ENCODE measurements at places on chromosomes 1 and 21.
A peak's percentile ranks its signal among the peaks of the same experiment; 100 is the strongest.

DNA sequence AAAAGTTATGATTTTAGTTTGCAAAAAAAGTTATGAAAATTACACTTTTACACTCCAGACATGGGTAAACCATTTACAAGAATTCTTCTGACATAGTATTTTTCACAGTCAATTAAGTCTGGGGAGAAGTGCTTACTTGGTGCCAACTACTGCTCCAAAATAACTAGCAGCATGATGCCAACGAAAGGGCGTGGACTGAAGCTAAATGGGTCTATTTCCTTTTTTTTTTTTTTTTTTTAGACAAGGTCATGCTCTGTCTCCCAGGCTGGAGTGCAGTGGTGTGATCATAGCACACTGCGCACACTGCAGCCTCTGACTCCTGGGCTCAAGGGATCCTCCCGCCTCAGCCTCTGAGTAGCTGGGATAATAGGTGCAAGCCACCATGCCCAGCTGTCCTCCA lies 43.2 kb downstream of the FMO4 start:
- DNase-seq = no peak

DNA sequence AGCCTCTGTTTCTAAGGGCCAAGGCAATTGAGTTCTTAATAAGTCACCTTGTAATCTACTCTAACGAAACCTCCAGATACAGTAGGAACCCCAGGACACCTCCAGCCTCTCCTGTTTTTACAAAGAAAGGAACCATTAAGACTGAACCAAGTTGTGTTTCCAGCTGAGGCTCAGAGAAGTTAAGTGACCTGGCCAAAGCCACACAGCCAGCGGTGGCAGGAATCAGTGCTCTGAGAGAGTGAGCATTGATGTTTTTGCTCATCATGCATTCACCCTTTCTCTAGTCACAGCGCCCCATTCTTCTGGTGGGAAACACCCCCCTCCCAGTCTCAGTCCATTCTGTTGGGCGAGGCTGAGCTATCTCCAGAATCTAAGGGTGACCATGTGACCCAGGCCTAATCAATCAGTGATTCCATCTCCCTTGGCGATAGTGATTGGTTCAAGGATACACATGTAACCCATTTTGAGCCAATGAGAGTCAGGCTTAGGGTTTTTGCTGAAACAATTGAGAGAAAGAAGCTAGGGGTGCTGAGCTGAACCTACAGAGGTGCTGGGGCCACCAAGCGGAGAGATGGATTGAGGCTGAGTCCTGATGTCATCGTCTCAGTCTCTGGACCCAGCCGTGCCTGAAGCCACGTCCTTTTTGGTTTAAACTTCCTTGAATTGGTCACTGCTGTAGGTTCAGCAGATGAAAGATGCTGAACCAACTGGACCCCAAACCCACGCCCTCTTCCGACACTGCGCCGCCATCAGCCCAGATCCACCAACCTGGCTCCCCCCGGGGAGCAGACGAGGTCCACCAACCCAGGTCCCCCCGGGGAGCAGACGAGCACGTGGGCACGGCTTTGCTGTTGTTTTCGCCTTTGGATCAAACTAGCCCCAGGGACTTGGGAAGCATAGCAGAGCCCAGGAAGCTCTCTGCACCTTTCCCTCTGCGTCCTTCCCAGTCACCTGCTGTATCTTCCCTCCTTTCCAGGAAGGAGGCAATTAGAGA lies 28.0 kb upstream of the RERE start:
- no peak for DNase-seq

DNA sequence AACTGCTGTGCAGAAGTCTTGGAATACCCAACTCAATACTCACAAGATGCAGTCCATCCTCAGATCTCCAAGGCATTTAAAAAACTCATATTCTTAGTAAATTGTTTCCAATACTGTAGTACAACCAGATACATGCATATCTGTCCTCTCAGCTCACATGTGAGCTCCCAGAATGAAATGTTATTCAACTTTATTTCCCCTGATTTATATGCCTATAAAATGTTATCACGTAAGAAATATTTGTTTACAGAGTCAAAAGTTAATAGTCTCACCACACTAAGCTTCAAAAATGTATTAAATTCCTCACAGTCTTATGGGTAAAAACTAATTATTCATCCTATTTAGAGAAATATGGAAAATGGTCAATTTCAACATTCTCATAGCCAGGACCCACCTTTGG lies 56.6 kb downstream of the LTN1 start:
- DNase-seq = no peak

DNA sequence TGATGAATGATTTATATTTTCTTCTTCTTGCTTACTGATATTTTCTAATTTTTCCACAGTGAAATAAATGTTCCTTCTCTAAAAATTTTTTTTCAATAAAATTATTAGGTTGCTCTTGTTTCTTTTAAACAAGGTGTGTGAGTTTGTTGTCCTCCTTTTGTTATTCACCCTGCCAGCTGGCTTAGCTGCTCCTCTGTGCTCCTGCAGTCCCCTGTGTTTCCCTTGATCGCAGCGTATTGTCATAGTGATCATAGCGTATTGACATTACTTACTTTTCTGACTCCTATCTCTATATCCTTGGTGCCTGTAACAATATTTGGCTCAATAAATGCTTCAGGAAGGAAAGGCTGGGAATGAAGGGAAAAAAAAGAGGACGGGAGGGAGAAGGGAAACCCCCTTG lies 24.9 kb upstream of the PODN start:
- no peak for DNase-seq

DNA sequence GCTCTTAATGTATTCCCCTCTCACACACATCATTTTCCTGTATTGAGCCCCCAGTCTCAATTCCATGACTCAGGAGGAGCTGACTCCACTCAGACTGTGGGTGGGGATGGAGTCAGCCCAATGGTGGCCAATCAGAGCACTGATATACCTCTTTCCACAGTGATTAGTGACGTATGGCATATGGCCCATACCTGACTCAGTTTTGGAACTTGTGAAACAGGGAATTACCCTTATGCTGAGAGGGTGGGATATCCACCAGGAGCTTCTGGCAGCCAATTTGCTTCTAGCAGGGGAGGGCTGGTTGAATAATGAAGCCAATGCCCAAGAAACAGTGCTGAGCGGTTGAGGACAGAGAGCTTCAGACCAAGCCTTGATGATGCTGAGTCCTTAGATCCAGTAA lies 86.4 kb upstream of the SPATA6 start:
- no peak for DNase-seq

- DNase-seq = no peak
These were observed 98.8 kb downstream of the RASAL2 start for GRCh38 chr1:178192686-178193085.

DNA sequence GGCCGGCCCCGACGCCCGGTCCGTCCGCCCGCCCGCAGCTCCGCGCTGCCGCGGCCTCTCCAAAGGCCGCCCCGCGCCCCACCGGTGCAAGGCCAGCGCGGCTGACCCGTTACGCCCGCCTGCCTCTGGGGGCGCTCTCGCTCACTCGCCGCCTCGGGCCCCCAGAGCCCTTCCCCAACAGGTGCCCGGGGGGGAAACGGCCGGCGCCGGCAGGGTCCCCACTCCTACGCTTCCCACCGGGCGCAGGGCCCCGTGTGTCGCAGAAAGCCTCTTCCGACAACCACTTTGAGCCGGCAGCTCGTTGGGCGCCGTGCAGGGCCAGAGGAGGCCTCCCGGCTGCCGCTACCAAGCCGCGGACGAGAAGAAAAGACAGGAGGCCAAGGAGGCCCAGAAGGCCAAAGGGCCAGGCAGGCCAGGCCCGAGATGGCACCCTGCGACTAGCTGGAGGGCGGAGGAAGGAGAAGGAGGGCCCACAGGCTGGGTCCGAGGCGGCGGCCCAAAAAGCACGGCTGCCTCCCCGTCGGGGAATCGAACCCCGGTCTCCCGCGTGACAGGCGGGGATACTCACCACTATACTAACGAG lies 64.9 kb upstream of the FCGR2A start:
- DNase-seq = peak; percentile 8

DNA sequence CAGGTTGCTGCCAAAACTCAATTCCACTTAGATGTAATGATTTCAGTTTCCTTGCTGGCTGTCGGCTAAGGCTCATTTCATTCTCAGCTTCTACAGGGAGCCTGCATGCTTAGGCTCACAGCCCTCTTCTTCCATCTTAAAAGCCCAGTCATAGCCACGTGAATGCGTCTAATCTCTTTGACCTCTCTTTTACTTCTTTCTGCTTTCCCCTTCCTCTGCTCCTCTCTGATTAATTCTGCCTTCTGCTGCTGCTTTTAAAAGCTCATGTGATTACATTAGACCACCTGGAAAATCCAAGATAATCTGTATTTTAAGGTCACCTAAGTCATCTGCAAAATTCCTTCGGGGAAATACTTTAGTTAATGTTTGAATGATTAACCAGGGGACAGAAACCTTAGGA lies 812.8 kb upstream of the BRINP3 start:
- peak; percentile 87 for DNase-seq

- no peak for DNase-seq
These were observed 72.4 kb downstream of the MATN1 start for GRCh38 chr1:30650968-30651320.

DNA sequence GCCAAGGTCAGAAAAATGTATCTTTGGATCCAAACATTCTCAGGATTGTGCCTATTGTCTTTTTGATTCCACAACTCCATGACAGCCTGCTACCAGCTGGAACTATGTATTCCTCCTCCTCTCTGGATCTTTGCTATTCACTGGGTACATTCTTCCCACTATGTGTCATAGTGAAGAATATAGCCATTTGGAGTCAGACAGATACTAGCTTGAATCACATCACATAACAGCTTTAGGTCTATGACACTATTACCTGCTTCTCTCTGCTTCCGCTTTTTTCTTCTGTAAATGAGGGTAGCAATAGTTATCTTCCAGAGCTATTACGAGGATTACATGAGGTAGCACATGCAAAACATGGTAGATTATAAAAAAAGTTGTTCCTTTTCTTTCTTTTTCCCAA lies 5.4 kb upstream of the EXO1 start:
- no peak for DNase-seq

DNA sequence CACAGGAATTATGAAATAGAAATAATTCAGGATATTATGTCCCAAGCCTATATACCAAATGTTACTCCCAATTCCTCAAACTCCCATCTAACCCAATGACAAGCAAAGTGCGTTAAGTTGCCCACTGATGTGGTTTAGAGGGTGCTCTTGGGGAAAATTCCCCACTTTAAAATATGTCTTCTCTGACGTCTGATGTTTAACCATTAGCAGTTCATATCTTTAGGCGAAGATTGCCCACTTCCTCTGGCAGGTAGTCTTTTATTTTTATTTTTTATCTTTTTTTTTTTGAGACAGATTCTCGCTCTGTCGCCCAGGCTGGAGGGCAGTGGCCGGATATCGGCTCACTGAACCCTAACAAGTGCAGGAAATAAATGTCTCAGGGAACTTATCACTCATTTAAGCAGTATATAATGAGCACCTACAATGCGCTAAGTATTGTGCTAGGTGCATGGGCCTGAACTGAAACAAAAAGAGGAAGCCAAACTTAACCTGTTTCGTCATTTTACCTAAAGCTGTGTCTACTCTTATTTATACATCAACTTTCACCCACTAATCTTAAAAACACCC lies 1.3 kb upstream of the LYST start:
- DNase-seq = no peak

DNA sequence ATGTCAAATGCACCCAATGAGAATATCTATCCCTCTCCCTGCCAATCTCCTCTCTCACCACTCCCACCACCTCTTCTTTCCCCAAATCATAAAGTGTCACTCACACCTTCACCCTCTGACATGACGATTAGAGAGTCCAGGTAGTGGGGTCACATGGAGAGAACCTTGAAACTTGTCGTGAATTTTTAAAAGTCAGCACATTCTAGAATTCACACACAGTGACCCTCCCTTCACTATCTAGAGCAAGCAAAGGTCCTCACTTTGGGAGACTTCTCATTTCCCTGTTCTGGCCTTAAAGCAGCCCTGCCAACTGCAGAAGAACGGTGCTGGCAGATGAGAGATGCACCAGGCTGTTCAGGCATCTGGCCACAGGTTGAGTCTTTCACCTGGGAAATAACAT lies 61.9 kb downstream of the CD34 start:
- DNase-seq = no peak

GRCh38 chr1:3858231-3858981 lies 1.1 kb downstream of the DFFB start:
- no peak for DNase-seq

- no peak for DNase-seq
These were observed 137.4 kb downstream of the PIGK start for GRCh38 chr1:77081834-77082233.

- DNase-seq = no peak
These were observed 12.0 kb downstream of the SMG7 start for GRCh38 chr1:183484254-183484653.

GRCh38 chr21:16587141-16587581 lies 857.4 kb downstream of the USP25 start:
- peak; percentile 35 for DNase-seq

DNA sequence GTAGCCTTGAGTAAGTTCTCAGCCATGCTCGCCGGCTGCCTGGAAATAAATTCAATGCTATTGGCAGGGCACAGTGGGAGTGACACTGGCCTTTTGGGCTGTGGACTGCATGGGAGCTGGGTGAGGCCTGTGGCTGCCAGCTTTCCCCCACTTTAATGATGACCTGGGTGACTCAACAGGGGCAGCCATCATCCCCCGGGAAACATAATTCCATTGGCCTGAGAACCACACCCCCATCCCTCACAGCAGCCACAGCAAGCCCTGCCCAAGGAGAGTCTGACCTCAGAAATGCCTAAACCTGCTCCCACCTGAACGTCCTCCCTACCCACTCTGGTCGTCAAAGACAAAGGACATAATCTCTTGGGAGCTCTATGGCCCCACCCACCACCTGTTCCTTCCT lies 384.0 kb downstream of the LTN1 start:
- no peak for DNase-seq

DNA sequence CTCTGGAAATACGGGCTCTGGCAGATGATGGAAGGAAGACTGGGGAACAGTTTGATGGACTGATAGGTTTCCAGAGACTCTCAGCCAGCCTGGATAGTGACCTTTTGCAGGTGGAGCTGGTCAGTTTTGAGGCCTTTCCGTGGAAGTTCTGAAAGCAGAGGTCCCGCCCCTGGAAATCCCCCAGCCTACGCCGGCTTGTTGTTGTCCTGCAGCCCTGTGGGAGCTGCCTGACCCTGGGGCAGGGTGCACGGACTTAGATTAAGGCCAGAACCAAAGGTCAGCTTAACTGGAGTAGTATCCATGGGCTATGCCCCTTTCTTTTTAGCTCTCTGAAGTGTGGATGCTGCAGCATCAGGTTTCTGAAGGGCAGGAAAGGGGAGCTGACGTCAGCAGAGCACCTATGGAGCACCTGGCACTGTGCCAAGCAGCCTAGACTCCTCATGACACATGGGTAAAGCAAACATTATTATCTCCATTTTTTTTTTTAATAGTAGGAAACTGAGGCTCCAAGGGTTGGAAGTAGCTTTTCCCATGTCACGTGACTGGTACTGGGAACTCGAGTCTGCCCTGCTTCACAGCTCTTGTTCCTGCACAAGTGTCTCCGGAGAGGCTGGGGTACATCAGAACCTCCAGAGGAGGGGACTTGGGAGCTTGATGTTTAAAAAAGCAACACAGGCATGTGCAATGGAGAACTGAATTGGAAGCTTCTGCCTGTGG lies 38.5 kb downstream of the IER5 start:
- DNase-seq = no peak

GRCh38 chr21:19244502-19245187 lies 841.1 kb upstream of the TMPRSS15 start:
- no peak for DNase-seq
